Left cardiac atrium (tissue), 4 donors: ENCODE measurements at places on chromosomes 5 and 9. TPM values are rescaled to one million over a fixed set of nuclear protein-coding genes. Genes with fewer than 3 reads are reported as not detected.

DNA sequence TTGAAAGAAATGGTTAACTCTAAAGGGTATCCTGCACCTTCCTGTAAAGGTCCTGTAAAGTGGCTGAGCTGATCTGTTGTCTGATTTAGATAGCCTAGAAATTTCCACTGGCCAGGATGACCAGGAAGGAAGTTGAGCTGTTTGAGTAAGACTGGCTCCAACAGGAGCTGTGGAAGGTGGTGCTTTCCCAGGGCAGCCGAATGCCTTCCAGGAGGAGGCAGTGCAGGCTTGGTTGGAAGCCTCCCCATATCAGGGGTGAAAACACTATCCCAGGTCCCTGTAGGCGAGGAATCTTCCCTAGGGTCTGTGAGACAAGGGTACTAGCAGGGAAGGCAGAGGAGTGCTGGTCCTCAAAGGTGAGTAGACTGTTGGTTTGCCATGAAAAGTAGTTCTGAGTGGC, 98.4 kb downstream of the LIX1 start:
- DNase-seq = peak; percentile 30

DNA sequence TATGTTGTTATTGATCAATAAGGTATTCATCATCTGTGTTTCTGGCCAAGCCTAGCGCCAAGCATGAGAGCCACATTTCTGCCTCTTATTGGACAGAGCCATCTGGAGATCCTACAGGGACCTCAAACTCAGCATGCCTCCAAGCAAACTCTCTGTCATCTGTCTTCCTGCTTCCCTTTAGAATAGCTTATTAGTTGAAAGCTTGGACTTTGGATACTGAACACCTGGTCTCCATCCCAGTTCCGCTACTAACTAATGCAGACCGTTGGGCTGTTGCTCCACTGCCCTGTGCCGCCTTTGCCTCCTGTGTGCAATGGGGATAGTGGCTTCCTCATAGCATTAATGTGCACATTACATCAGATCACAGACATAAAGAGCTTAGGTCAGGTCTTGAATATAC, 65.5 kb downstream of the MAP1B start:
- no peak for DNase-seq

GDF9 gene
- not detected for total RNA-seq

FAM78A gene
- total RNA-seq = 50.4 TPM
